Fibroblast of skin of left biceps (primary cell): ENCODE measurements at places on chromosomes 13 and 19.

DNA sequence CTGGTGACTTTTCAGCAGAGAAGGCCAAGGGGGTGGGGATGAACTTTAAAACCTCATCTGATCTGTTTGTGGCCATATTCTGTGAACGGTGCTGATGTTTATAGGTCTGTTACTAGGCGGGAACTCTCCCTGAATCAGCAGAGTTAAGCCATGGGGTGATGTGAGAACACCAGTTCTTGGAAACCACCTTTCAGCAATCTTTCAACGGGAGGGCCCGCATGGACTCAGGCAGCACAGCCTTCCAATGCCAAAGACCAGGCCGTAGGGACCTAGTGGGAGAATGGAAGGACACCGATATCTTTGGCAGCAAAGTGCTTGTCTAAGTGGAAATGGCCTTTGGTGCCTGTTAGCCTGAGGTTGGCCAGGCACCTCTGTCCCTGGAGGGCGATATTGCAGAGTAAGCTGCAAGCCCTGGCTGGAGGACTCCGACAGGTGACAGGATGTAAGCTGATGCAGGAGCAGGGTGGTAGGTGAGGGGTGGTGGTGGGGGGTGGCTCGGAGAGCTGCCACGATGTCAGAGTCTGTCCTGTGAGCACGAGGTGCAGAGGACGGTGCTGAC, 57.0 kb downstream of the ERCC5 start:
- DNase-seq = no peak

DNA sequence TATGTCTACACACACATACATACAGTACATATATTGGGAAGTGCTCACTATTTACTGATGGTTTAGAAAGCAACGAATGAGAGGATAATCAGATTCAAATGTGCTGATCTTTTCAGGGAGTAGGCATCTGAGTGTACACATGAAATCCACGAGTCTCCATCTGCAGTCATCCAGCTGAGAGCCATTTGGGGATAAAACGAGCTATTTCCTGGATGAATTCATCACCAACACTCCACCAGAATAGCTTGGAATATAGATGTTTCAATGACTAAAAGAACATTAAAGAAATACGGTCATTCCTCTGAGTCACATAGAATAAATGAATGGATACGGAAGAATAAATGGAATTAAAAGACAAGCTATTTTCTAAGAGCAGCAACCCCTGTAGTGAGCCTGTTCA, 721.6 kb upstream of the ARGLU1 start:
- DNase-seq = no peak

DNA sequence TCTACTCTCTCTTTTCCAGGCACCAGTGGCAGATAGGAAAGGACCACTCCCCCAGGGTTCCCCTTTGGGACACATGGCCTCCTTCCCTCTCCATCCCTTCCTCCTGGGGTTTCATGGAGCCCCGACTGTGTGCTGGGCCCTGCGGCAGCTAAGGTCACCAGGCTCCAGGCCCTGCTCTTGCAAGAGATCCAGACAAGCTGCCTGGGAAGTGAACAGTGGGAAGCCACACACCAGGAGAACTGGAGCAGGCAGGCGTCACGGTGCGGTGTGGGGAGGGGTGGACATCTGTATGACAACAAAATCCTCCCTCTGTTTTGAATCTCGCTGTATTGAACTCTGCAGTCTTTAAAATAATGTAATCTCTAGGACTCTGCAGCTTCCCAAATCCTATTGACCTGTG, 330.1 kb downstream of the UQCRFS1 start:
- DNase-seq = no peak

GRCh38 chr13:60019119-60019993, 144.4 kb downstream of the DIAPH3 start:
- no peak for DNase-seq

DNA sequence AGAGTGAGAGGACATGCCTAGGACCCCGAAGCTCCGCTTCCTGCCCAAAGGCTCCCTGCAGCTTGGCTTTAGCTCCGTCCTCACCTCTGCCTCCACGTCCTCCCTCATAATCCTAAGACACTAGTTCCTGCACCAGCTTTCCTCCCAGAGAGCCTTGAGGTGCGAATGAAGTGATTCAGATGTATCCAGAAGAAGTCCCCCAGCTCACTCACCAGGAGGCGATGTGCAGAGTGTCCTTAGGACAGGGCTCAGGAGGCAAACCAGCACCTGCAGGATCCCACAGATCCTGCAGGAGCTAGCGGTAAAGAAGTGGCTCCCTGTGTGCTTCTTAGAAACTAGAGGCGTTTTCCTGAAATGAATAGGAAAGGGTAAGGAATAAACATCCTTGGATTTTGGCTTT, 109.7 kb downstream of the HSPH1 start:
- no peak for DNase-seq

GRCh38 chr19:46413262-46414031, at the start of gene CCDC8:
Gene CCDC8 (minus strand): TSS chr19:46413564. CDS start chr19:46412810, 754 bp downstream.
- peak; percentile 96 for DNase-seq

- no peak for DNase-seq
Measured at GRCh38 chr19:6278740-6279619, 795 bp downstream of the MLLT1 start.

GRCh38 chr19:45279587-45280192, 28.6 kb downstream of the MARK4 start:
- DNase-seq = no peak
